ENCODE measurements at places on chromosomes 7 and 10.
A peak's percentile ranks its signal among the peaks of the same experiment; 100 is the strongest.

DNA sequence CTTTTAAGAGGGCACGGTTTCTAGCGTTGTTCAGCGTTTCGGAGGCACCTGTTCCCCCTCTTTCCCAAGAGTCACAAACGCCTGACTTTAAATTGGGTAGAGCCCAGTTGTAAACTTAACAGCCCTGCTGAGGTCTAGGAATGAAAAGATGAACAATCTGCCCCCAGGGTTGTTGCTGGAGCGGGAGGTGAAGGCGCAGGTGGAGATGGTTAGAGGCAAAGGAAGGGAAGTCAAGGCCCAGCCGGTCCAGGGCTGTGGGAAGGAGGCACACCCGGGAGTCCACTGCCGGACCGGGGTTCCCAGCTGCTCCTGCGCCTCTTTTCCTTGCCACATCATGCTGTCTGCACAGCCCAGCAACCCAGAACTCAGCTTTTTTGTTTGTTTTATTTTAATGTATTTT, 770 bp downstream of the PRXL2A start:
- no peak for DNase-seq

DNA sequence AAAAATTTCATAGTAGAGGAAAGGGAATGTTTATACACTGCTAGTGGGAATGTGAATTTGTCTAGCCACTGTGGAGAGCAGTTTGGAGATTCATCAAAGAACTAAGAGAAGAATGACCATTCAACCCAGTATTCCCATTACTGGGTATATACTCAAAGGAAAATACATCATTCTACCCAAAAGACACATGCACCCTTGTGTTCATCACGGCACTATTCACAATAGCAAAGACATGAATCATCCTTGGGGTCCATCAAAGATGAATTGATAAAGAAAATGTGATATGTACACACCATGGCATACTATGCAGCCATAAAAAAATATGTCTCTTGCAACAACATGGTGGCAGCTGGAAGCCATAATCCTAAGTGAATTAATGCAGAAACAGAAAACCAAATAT, 825.7 kb downstream of the TNS3 start:
- DNase-seq, result no peak

DNA sequence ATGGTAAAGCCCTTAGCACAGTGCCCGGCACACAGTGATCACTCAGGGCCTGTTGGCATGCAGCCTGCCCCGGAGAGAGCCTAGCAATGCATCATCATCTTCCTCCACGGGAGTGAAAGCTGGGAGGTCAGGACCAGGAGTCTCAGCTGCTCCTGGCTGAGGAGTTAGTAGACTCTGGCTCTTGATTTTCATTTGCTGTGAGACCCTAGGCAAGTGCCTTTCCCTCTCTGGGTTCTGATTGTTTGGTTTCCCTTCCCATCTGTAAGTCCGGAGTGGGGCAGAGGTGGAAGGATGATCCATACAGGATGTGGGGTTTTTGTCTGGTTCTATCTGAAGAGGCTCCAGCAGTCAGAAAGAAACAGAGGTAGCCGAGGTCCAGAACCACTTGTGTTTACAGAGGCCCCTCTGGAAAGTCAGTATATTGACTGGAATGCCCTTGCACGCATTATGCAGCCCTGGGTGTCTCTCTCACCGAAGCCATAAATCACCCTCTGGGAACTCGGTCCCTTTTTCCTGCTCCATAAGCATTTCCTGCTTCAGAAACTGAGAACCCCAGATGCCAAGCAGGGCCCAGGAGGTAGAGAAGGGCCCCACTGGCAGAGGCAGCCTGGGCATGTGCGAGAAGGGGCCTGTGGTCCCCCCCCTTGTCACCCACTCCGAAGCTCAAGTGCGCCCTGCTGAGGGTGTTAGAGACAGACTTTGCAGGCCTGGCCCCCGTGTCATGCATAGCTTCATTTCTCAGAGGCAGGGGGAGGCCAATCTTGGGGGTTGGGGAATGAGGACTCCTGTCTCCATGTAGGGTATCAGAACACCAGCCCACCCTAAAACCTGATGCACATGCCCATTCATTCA, 8.5 kb downstream of the UNC5B start:
- DNase-seq, result no peak

GRCh38 chr7:113099284-113099919, 12.8 kb upstream of the GPR85 start:
- no peak for DNase-seq

DNA sequence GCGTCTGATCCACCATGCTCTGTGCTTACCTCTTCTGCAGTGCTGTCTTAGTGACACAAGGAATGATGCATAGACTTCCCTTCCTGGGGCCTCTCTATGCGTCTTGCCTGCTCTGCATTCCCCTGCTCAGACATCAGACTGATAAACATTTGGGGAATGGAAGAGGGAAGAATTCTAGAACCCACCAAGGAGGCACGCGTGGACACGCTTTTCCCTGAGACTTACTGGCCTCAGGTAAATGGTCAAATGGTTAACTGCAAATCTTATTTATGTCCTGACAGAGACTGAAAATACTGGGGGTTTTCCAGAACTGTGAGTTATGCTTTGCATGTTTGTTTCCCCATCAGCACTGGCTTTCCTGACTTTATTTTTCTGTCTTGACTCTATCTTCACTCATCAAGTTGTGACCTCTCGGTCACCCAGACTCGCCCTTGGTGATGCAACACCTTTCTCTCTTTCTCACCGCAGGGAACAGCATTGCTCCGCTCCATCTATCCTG, 285.9 kb upstream of the FZD8 start:
- no peak for DNase-seq

GRCh38 chr10:17854044-17854652, 45.0 kb downstream of the MRC1 start:
- DNase-seq, result no peak

GRCh38 chr7:49773936-49774458, 559 bp downstream of the VWC2 start:
- DNase-seq, result no peak

- DNase-seq, result no peak
Observed at GRCh38 chr7:36083626-36084380, 69.3 kb upstream of the EEPD1 start.

GRCh38 chr10:2572611-2573010, 494.7 kb upstream of the PFKP start:
- no peak for DNase-seq

DNA sequence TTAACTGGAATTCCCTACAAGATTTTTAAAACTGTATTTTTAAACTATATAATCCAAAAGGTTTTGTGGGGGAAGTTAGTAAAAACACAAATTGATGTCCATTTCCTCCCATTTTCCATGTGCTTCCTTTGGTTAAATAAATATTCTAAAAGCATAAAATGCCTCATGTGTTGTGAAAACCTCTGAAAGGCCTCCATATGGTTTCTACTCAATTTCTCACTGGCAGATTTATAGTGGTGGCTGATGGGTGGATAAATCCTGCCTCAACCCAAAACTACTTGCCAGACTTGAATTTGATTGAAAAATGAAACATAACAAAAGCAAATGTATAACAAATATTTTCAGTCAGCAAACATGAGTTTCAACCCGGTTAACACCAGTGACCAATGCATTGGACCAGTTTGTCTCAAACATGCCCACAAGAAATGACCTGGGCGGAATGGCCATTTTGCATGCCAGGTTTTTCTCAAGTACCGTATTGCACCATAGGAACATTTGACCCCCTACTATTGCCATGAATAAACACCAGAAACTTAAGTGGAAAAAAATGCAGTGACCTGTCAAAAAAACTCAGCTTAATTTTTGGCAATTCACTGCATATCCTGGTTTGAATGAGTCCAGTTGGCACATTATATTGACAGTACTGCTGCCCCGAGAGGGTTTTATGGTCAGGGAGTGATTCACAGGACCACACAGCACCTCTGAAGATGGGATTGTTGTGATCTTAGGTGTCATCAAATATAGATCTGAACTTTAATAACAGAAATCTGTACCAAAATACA, 454.6 kb upstream of the ANKRD30A start:
- no peak for DNase-seq

DNA sequence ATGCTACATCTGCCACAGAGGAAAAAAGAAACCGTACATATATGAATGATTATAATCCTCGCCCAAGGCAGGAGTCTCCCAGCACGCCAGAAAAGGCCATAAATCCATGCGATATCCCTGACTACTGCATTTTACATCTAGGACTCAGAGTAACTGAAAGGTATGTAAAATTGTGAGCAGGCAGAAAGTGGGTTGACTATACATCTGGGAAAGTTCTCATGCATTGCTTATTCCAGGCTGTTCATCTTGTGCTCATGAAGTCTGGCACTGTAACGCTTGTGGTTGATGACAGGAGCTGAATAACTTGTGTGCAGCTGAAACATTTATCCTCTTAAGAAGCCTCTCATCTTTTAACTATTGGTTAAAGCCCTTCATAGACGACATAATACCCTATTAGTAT, 193.4 kb upstream of the STEAP4 start:
- DNase-seq, result no peak

DNA sequence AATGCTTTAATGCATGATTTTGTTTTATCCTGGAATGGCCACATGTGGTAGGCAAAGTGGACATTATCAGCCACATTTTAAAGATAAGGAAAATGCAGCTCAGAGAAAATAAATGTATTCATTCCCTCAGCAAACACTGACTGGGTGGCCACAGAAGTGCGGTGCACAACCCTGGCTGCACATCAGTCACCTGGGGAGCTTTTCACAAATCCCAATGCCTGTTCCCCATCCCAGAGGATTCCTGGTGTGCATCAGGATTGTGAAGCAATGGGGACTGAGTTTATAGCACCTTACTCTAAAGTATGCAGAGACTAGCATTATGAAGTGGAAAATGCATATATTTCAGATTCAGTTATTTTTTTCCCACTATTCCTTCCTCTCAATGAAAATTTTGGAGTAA, 193.5 kb upstream of the C7orf33 start:
- no peak for DNase-seq

- no peak for DNase-seq
Observed at GRCh38 chr7:151790830-151791620, 85.9 kb downstream of the PRKAG2 start.

GRCh38 chr7:52771177-52771576, 264.3 kb upstream of the POM121L12 start:
- DNase-seq, result no peak

GRCh38 chr10:68133523-68133922, 24.2 kb downstream of the MYPN start:
- no peak for DNase-seq

DNA sequence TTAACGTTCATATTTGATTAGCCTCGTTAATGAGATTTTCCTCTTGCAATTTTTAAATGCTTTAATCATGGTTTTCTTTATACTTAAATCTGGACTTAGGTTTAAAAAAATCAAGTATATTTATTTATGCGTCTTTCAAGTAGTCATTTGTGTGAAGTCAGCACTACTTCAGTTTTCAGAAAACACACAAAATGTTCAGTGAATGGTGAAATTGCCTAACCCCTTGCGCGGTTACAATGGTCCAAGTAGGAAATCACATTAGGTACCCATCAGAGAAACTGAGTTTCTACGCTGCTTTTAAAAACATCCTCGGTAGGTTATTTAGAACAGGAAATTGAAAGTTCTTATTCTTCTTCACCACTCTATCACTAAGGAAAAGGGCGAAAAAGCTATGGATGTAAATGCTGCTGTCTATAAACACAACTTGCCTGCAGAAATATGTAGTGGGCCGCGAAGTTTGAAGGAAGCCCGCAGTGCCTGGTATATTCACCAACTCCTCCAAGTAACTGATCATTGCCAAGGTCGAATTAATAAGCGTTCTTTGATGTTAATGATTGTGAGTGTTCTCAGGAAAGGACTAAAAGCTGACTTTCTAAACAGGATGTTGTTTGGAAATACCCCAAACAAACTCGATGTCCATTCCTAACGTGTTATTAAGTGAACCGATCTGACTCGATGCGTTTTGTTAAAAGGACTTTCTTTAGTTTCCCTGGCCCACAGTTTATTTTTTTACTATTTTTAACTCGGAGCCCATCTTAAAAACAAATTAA, 1.0 kb downstream of the SYPL1 start:
- DNase-seq, result peak; percentile 30

GRCh38 chr10:18238870-18239485, 98.8 kb downstream of the CACNB2 start:
- DNase-seq, result no peak

- no peak for DNase-seq
Observed at GRCh38 chr7:1040790-1041189, 3.6 kb upstream of the GPR146 start.

DNA sequence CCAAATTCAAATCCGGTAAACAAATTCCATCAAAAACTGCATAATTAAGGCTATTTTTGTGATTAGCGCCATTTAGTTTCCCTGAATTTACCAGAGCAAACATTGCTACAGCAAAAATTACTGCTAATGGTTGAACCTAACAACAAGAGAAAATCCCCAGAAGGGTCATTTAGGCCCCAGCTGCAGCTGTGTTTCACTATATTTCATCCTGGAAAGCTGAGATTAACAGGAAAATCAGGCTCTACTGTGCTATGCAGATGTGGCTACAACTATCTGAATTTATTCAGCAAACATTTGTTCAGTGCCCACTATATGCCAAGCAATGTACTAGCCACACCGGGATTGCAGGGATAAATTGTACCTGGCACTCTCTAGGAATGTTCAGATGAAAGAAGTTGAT, 104.0 kb downstream of the PON1 start:
- no peak for DNase-seq

DNA sequence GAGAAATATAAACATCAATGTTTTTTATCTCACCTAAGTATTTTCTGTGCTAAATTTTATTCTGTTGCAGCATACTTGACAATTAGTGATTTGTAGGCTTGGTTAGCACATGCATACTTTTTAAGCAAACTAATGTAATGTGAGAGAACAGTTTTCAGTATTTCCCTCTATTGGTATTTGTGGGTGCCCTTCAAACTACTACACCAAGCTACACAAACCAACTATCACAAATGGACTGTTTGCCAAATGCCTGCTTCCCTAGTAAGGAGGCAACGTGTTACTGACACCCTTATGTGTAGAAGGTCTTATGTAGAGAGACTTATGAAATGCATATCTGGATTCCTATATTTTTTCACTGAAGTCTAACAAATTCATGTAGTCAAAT, 98.4 kb upstream of the FZD1 start:
- DNase-seq, result no peak

DNA sequence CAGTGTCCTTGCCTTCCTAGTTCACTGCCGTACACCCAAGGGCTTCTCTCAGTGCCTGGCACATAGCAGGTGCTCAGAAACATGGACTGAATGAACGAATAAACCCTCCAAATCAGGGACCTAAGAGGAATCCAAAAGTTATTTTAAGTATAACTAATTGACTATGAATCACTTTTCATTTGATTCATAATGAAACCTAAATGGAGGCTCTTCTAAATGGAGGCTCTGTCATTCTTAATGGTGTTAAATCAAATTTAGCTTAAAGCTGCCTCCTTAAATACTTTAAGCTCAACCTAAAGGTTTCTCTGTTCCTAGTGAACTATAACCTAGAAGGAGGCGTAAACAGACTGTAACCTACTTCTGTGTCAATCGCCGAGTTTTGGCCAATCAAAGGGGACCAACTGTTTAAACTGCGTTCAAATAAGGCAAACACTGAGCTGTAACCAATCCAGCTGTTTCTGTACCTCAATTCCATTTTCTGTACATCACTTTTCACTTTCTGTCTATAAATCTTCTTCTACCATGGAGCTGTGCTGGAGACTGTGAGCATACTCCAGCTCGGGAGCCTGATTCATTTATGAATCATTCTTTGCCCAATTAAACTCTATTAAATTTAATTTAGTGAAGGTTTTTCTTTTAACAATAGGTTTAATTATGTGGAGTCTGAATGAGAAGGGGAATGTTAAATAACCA, 11.0 kb downstream of the PYROXD2 start:
- no peak for DNase-seq

- no peak for DNase-seq
Observed at GRCh38 chr10:76628801-76629200, 1008.8 kb downstream of the KCNMA1 start.

- peak; percentile 39 for DNase-seq
Observed at GRCh38 chr7:31051598-31052486, at the start of gene ADCYAP1R1. TSS of gene ADCYAP1R1 (plus strand) at chr7:31052308. CDS start at chr7:31063265, 10,957 bp downstream.

GRCh38 chr7:151896086-151896485, 19.2 kb upstream of the PRKAG2 start:
- DNase-seq, result no peak

Data from amygdala (tissue), 56 donors.